ENCODE measurements at places on chromosomes 7 and 10.

GRCh38 chr7:69871213-69871885 is 273.1 kb downstream of the AUTS2 start:
- peak; percentile 78 for DNase-seq

GRCh38 chr7:33849971-33850559 is 55.3 kb upstream of the BMPER start:
- no peak for DNase-seq

DNA sequence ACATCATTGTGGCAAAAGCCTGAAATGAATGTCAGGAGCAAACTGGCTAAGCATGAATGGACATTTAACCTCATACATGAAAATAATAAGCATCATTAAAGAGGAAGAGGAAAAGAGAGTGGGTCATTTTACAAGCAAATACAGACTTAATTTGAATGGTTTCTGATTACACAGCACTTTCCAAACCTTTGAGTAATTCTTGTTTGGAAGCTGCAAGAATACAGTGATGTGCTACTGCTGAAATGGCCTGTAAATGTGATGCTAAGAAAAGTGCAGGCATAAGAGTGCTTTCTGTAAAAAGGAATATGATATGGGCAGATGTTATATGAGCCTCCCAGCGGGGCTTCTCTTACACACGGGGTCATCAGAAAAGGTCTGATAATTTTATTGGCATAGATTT is 30.2 kb downstream of the TAS2R16 start:
- no peak for DNase-seq

DNA sequence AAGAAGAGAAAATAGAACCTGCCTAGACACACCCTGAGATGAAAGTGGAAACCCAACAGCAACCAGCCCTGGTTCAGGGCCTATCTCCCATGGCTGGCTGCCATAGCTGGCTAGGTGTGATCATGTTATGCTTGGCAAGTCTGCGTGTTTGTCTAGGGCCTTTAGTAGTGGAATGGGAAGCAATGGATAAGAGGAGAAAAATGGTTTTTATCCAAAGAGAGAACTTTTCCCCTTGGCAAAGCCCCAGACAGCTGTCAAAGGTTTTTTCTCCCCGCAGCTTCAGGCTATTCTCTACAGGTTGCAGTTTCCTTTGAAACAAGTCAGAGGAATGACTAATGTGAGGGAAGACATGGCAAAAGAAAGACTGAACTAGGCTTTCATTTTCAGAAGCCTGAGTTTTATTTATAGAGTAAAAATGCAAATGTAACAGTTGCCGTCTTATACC is 161.5 kb downstream of the SEMA3D start:
- DNase-seq, result no peak

- DNase-seq, result no peak
Measured at GRCh38 chr7:123468303-123468702, 66.1 kb downstream of the IQUB start.

DNA sequence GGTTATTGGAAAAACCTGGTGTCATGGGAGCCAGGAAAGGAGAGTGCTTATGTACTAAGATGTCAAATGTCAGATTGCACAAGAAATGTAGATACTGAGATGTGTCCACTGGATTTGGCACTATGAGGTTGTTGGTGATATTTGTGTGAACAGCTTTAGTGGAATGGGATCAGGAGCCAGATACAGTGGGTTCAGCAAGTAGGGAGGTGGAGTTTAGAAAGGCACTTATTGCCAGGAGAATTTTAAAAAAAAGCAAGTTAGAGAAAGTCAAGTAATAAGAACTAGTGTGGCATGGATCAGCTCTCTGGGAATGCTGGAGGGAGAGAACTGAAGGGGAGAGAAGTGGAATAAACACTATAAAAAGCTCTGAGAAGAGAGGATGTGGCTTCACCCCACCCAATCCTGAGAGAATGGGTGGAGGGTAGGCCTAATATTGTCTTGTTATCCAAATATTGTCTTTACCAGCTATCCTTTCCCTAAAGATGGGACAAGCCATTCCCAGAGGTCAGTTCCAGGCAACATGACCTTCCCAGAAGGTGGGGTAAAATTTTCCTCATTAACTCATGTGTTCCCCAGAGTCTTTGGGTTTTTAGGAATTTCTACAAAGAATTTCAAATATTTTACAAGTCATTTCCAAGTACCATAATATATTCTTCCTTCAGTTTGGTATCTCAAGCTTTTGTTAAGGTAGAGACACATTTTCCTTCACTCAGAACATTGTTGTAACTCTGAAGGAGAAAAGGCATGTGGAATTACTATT is 42.3 kb downstream of the ENTPD1 start:
- no peak for DNase-seq

GRCh38 chr7:37441816-37442215 is 6.8 kb downstream of the ELMO1 start:
- DNase-seq, result no peak

DNA sequence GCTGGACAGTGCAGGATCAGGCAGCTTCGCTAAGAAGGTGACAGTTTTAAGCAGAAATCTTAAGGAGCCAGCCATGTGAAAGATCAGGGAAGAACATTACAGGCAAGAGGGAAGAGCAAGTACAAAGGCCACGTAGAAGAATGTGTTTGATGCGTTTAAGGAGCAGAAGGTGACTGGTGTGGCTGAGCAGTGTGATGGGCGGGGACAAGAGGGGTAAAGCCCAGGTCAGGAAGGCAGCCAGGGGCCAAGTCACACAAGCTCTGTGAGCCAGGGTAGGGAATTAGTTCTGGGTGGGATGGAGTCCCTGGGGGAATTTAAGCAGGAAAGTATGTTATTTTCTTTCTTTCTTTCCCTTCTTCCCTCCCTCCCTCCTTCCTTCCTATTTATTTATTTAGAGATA is 166.9 kb downstream of the SH3PXD2A start:
- no peak for DNase-seq

DNA sequence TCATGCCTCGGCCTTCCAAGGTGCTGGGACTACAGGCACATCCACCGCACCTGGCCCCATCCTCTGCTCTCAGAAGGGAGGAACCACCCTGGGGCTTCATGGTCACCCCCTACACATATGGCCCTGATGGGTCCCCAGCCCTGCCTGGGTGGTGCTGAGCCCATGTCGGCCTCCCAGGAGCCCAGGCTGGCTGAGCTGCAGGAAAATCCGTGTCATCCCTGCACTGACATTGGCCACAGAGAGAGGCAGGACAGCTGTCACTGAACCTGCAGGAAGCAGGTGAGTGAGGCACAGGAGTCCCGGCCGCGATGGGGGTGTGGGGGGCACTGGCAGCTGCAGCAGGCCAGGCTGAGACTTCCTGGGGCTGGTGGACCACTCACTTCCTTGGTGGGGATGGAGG is 8.0 kb downstream of the GRIFIN start:
- DNase-seq, result no peak

DNA sequence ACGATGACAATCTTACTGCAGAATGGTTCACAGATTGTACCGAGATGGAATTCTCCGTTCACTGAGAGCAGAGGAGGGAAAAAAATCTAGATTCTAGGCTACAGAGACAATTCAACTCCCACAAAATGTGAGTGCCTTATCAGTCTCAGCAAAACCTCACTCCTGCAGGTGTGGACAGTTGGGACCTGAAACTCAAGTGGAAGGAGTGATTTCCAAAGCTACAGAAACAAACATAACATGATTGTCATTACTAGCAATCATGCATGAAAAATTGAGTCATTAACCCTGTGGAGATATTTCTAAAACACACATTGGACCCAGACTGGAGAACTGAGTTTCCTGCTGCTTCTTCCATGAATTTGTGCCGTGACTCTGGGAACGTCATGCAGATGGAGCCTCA is 70.3 kb downstream of the CALML3 start:
- no peak for DNase-seq

DNA sequence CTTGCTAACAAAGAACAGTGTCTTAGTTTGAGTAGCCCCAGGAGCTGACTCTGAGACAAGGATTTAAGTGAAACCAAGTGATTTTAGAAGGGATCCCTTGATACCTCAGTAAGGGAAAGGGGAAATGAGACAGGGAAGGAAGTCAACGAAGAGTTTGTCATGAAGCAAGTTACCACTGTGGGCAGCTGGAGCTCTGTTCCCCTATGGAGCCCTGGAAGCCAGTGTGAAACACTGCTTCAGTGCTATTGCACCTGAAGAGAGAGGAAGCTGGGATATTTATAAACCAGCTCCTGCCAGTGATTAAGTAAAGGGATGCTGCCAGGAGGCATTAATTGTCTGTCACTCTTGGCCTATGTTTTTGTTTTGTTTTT is 58.9 kb upstream of the WAPL start:
- DNase-seq, result no peak

- DNase-seq, result no peak
Measured at GRCh38 chr7:111056371-111056770, 34.6 kb upstream of the LRRN3 start.

- DNase-seq, result no peak
Measured at GRCh38 chr10:33746836-33747268, 412.4 kb upstream of the NRP1 start.

- DNase-seq, result no peak
Measured at GRCh38 chr10:53108317-53108934, 335.8 kb upstream of the MBL2 start.

DNA sequence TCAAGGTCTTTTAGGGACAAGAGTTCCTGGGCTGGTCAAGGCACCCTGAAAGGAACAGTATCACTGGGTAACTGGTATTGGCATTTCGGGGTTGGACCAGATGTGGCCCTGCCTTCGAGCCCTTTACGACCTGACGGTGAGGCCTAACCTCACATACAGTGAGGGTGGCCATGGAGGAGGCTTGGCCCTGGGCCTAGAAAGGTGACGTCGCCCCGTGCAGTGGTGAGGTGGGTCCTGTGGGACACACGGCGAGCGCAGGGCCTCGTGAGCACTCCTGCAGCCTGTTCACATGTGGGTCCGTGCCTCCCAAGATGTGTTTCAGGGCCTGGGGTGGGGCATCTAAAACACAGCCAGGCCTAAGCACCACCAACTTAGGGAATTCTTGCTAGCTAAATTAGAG is 36.1 kb downstream of the CRHR2 start:
- no peak for DNase-seq

DNA sequence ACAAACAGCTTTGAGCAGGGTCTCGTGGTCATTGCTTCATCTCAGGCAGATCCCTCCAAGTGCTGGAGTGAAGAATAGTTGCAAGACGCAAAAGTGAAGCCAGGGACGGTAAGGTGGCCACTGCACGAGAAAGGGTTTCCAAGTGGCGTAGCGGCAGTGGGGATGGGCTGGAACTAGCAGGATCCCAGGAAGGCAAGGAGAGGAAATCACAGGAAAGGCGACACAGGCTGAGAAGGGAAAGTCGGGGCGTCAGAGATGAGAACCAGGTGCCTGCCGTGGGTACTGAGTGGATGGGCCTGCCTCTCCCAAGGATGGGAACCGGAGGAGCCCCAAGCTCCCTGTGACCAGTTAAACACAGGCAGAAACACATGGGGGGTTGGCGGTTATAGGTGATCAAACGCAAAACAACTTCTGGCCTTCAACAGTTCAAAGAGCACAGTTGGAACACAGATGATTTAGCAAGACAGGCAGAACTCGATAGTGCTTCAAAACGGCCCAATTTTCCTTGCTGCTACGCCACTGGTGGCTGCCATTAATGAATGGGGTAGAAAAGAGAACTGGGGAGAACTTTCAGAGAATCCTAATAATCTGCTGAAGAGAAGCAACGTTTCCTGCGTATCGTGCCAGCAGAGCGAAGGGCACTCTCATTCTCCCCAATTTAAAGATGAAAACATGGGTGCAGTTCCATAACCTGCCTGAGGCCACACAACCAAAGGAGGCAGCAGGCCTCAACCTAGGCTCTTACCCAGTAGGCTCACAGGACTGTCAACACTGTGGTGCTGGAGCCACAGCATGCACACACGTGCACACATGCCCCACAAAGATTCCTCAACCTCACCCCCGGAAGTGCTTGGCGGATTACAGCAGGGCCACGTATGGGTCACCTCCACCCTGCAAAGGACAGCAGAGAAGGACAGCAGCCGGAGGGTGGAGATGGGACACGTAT is 61.9 kb downstream of the MAD1L1 start:
- DNase-seq, result no peak

DNA sequence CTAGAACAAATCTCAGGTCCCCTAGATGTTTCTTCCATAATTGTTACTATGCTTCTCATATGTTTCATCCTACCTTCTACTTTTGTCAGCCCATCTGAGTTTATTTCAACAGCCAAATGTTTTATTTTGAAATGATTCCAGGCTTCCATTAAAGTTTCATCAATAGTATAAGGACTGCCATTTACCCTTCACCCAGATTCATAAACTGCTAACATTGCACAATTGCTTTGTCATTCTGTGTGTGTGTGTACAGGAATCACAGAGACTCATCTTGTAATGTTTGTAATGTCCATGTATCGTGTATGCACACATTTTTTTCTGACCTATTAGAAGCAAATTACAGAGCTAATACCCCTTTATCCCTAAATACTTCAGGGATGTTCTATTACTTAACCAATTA is 25.5 kb downstream of the MMRN2 start:
- no peak for DNase-seq

- peak; percentile 72 for DNase-seq
Measured at GRCh38 chr10:8183241-8183704, 128.8 kb downstream of the GATA3 start.

DNA sequence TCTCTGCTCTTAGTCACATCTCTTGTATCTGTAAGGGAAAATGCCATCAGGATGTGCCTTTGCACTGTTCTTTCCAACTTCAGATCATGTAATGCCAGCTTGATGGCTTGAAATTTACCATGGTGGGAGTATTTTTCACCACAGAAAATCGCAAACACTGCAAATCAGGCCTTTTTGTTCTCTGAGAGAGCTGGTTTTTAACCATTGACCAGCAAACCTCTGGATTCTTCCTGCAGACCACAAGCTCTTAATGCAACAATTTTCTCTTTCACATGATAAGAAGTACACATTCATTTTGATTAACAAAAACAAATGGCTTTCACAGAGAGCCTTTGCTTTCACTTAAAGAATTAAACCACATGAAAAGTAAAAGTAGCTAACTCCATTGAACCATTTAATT is 145.4 kb upstream of the NEBL start:
- DNase-seq, result no peak

DNA sequence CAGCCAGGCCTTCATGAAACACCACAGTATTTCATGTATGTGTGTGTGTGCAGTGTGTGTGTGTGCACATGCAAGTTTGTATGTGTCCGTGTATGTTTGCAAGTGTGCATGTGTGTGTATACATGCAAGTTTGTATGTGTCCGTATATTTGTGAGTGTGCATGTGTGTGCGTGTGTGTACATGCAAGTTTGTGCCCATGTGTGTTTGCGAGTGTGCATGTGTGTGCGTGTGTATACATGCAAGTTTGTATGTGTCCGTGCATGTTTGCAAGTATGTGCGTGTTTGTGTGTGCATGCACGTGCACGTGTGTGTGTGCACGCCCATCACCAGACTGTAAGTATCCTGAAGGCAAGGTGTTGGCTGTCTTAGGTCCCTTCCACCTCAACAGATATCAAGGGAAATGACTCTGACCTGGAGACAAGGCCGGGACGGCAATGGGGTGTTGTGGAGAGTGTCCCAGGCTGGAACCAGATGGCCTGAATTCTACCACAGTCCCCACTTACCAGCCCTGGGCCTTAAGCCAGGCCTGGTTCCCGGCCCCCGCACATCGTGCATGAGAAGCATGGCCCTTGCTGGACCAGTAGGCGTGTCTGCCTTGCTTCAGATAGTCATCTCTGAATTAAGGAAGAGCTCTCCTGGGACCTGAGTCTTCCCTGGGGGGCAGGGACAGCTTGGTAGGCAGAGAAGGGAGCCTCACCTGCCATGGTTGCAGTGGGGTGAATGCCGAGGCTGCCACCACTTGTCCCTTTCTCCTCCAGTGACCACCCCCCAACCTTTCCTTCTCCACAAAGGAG is 140.0 kb downstream of the GRK5 start:
- DNase-seq, result no peak
